Progenitor cell of endocrine pancreas (in vitro differentiated cells): ENCODE measurements at places on chromosomes 4 and X. TPM values are rescaled to one million over a fixed set of nuclear protein-coding genes. Genes with fewer than 3 reads are reported as not detected.

- DNase-seq = no peak
Measured at GRCh38 chrX:57453901-57454300, 137.9 kb upstream of the ZXDB start.

- DNase-seq = no peak
Measured at GRCh38 chr4:114600672-114601071, 2.1 kb downstream of the UGT8 start.

DNA sequence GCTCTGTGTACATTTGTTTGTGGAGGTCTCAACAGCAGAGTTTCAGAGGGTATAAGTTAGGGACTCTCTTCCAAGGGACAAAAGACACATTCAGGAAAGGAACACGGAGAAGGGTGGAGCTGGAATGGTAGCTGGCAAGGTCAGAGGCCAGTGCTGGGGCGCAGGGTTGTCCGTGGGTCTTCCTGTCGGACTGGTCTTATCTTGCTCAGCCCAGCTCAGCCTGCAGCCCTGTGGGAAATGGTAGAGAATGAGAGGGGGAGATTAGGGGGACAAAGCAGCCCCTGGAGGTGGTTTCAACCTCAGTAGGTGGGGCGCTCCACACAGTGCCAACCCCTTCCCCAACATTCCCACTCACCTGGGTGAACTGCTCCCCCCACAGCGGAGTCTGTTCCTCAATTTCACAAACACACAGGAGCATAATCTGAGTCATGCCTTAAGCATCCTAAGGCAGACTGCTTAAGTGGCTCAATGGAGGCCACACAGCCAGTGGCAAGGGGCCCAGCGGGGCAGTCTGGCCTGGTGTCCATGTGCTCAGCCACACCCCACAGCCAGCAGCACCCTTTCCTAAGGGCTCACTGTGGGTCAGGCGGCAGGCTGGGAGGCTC, 6.9 kb upstream of the HDAC6 start:
- no peak for DNase-seq

- no peak for DNase-seq
Measured at GRCh38 chr4:124000233-124000632, 603.6 kb downstream of the SPRY1 start.

GRCh38 chr4:82988323-82988832, 22.2 kb downstream of the LIN54 start:
- DNase-seq = no peak

DNA sequence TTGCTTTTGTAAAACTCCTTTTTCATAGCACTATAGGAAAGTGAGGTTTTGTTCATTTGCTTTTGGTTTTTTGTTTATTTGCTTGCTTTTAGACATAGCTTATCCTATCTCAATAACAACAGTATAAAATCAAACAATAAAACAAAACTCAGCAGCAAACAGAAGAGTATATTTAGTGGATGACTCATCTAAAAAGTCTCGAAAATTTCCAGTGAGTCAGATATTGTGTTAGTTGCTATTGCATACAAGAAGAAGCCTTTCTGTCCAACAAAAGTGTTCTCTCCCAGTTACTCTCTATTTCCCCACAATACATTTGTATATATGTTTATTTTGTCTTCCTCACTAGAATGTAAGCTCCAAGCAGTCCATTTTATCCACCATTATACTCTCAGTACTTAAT, 36.0 kb upstream of the NPNT start:
- no peak for DNase-seq

The EREG gene
- total RNA-seq = not detected in 2 replicates

- DNase-seq = no peak
Measured at GRCh38 chr4:1413687-1414479, 7.6 kb upstream of the NKX1-1 start.

The PTPN13 gene
- total RNA-seq = 55.2 and 63.1 TPM in 2 replicates

DNA sequence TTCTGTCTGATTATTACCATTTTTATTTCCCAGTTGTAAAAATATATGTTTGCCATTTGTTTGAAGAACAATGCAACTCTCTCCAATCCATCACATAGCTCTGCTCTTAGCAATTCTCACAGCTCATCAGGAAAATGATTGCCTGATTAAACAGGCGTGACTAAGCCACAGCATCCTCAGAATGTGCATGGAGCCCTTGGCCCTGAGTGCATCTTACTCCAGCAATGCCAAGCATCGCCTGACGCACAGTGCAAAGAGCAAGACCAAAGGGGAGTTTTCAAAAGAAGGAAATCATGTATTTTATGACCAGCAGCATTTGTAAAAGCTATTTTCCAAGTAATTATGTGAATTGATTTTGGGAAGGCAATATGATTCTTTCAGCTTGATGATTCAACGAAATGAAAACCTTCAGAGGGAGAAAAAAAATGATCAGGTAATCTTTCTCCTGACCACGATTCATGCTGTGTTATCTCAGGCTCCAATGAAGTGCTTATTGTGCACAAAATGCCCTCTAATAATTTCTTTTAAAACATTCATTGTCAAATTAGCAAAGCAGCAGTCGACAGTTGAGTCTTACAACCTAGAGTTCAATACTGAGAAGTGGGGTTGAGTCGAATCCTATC, 138.0 kb upstream of the FAM9B start:
- no peak for DNase-seq

DNA sequence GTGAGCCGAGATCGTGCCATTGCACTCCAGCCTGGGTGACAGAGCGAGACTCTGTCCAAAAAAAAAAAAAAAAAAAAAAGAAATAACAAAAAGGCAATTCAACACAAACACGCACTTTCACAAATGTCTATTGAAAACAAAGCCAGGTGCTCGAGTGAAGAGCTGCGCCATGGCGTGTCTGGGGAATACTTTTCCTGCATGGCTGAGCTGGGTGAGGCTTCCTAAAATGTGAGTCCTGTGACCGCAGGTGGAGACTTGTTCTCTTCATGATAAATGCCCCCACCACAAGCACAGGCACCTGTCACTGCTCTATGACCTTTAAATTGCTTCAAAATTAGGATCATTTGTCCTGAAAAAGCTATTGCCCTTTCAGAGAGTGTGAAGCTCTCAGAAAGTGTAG, 4.0 kb upstream of the ABLIM2 start:
- no peak for DNase-seq

- no peak for DNase-seq
Measured at GRCh38 chr4:20287246-20287645, 35.5 kb downstream of the SLIT2 start.

The MAGEA12 gene
- not detected in 2 replicates for total RNA-seq

The MTTP gene
- total RNA-seq = 45.1 and 54.9 TPM in 2 replicates

GRCh38 chr4:103067841-103068547, 8.6 kb downstream of the SLC9B2 start:
- no peak for DNase-seq

The FBXW7 gene
- 49.3 and 52.1 TPM in 2 replicates for total RNA-seq

- DNase-seq = no peak
Measured at GRCh38 chr4:102493794-102494193, 7.4 kb upstream of the NFKB1 start.

GRCh38 chrX:31356275-31357212, 284.7 kb upstream of the FTHL17 start:
- no peak for DNase-seq

DNA sequence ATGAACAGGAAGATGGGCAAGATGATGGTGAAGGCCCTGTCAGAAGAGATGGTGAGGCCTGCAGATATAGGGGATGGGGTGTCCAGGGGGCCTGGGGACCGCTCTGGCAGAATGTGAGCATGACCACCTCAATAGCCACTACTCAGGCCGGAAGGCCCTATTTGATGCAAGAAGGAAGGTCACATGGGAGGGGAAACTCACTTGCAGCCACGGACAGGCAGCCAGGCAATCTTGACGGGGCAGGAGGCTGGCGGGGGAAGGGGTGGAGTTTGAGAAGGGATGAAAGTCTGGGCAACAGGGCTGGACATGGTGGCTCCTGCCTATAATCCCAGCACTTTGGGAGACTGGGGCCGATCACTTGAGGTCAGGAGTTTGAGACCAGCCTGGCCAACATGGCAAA, 8.8 kb downstream of the SASH3 start:
- no peak for DNase-seq

DNA sequence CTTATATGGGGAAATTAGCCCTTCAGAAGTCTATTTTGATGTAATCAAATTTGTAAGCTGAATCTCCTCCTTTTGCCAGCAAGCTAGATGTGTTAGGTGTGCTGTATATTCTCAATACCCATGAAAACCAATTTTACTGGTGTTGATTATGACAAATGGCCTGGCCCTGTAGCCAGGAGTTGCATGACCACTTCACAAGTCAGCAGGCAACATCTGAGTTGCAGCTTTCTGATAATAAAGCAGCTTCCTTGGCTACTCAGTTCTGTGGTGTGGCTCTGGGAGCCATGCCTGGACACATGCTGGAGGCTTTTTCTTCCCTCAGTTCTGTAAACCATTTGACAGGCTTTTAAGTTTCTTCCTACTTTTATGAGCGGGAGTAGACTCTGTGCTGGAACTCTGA, 154.1 kb upstream of the CXCL13 start:
- DNase-seq = no peak

DNA sequence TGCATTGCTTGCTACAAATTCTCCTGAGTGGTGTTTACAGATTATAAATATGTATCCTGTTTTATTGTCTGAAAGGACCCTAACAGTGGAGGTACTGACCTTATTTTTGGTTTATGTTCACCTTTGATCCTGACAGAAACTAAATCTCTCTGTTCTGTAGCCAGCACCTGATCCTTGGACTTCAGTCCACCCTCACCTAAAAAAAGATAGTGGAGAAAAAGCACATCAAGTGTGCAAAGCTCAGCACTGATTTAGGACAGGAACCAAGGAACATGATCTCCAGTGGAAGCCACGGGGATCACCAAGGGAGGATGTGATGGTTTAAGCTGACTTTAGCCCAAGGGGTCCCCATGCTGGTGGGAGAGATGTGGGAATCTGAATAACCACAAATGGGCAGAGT, 22.3 kb upstream of the C4orf54 start:
- no peak for DNase-seq

GRCh38 chr4:119299741-119300100, 22.2 kb downstream of the FABP2 start:
- no peak for DNase-seq

DNA sequence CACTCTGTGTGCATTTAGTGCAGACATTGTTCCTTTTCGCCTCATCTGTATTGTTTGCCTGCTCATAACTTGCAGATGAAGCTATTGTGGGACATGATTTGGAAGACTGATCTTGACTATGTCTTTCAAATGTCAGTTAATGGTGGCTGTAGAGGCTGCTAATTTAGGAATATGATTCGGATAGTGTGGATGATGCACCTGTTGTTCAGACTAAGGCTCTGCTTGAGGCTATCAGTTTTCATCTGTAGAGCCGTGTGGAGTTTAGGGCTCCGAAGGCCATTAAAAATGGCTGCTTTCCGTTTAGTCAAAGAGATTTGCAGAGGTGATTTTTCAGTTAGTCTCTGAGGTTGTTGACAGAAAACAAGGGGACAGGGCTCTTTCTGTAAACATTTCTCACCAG, 102.0 kb downstream of the GBA3 start:
- no peak for DNase-seq

The CNKSR2 gene
- total RNA-seq = 28.0 TPM in 2 replicates

GRCh38 chr4:186642530-186642929, 81.1 kb downstream of the FAT1 start:
- no peak for DNase-seq

The GPC4 gene
- 10.8 and 14.5 TPM in 2 replicates for total RNA-seq

GRCh38 chr4:53886090-53886489, 178.3 kb downstream of the CHIC2 start:
- DNase-seq = no peak

The PLK4 gene
- total RNA-seq = 21.7 and 24.7 TPM in 2 replicates

- DNase-seq = no peak
Measured at GRCh38 chr4:183989461-183989860, 84.4 kb downstream of the STOX2 start.

GRCh38 chr4:65893271-65893670, 223.0 kb upstream of the EPHA5 start:
- no peak for DNase-seq

DNA sequence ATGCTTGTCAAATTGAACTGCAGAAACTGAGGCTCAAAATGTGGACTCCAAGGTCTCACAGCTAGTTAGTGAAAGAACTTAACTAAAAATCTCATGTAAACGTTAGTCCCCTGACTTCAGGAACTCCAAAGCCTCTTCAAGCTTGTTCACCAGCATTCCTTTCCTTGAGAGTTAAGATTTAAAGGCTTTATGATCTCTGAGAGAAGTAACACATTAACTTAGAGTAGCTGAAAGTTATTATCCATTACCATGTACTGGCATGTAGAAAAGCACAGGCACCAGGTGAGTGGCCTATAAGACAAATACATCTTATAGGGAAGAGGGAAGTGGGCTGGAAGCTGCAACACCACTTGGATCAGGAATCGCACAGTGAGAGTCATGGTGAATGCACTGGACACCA, 15.3 kb downstream of the PARM1 start:
- no peak for DNase-seq

DNA sequence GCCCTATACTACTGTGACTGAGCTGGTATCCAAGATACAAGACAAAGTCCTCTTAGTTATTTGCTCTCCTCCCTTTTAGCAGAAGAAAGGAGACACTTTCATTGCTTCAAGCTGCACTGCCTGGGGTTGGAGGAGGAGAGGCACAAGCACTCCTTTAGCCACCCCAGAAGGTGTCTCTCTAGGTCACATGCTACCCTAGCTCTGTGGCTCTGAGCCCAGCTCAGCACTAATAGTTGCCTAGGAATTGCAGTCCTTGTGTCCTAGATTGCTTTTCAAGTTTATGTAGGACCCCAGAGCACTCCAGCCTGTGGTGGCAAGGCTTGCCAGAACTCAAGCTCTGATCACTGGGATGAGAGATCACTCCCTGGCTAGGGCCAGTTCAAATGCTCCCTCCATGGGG, 24.4 kb upstream of the LHFPL1 start:
- no peak for DNase-seq

The PLAC8 gene
- total RNA-seq = 4.7 and 5.9 TPM in 2 replicates

The PRDM5 gene
- 18.9 and 24.1 TPM in 2 replicates for total RNA-seq

DNA sequence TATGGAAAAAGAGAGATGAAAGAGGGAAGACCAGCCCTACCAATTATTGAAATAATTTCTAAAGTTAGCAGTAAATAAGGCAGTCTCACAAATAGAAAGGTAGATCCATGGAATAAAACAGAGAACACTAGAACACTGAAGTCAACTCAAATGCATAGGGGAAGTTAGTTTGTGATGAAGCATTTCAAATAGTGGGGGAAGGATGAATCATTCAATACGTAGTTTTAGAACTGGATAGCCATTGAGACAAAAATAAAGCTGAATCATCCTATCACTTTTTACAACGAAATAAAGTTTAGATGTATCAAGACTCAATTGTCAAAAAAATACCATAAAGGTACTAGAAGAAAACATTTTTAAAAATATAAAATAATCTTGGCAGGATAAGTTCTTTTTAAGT, 143.2 kb upstream of the DGKK start:
- no peak for DNase-seq

- DNase-seq = no peak
Measured at GRCh38 chr4:8874896-8875680, 3.4 kb upstream of the HMX1 start.
